Activated naive CD8-positive, alpha-beta T cell treated with anti-CD3 and anti-CD28 coated beads, Interleukin-2, amount 10 ng/mL, durations not matched to agents 7 days and 5 days (primary cell): ENCODE measurements at places on chromosomes 11 and 22. TPM values are rescaled to one million over a fixed set of nuclear protein-coding genes. Genes with fewer than 3 reads are reported as not detected.
A peak's percentile ranks its signal among the peaks of the same experiment; 100 is the strongest.

Gene ME3
- 1.2 TPM for total RNA-seq

Gene DLG2
- total RNA-seq = 2.6 TPM

Gene OR4A16
- total RNA-seq = not detected

Gene HBG2
- total RNA-seq = not detected

Gene DNAJB7
- total RNA-seq = not detected

Gene TENM4
- total RNA-seq = not detected

Gene METTL15
- total RNA-seq = 18.3 TPM

Gene ZNF214
- not detected for total RNA-seq

Gene MUC6
- total RNA-seq = not detected

DNA sequence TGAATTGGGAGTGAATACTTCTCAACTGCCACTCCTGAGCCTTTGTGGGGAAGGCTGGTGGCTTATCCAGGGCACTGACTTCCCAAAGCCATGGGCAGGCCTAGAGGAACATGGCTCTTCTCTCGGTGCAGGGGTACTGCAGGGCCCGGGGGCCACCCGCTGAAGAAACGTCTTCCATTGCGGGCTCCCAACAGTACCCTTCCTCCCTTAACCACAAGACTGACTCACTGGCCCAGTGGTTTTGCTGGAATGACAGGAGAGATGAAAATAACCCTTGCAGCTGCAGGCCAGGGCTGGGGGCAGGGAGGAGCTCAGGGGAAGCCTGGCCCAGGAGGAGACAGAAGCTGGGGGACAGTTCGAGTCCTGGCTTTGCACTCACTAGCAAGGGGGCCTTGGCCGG, 13.5 kb downstream of the TXN2 start:
- H3K4me3 ChIP-seq = no peak overlapping the region
- H3K4me1 ChIP-seq = peaks cover 16% of the 10 kb centered on the region
- no peaks in the 10 kb centered on the region for H3K27me3 ChIP-seq
- H3K27ac ChIP-seq = peak overlapping the region; percentile 25

- H3K4me1 ChIP-seq = no peaks in the 10 kb centered on the region
- no peaks in the 10 kb centered on the region for H3K36me3 ChIP-seq
- no peak overlapping the region for H3K27ac ChIP-seq
- DNase-seq = no peak
Observed at GRCh38 chr11:46229230-46229629, 48.2 kb upstream of the CREB3L1 start.

DNA sequence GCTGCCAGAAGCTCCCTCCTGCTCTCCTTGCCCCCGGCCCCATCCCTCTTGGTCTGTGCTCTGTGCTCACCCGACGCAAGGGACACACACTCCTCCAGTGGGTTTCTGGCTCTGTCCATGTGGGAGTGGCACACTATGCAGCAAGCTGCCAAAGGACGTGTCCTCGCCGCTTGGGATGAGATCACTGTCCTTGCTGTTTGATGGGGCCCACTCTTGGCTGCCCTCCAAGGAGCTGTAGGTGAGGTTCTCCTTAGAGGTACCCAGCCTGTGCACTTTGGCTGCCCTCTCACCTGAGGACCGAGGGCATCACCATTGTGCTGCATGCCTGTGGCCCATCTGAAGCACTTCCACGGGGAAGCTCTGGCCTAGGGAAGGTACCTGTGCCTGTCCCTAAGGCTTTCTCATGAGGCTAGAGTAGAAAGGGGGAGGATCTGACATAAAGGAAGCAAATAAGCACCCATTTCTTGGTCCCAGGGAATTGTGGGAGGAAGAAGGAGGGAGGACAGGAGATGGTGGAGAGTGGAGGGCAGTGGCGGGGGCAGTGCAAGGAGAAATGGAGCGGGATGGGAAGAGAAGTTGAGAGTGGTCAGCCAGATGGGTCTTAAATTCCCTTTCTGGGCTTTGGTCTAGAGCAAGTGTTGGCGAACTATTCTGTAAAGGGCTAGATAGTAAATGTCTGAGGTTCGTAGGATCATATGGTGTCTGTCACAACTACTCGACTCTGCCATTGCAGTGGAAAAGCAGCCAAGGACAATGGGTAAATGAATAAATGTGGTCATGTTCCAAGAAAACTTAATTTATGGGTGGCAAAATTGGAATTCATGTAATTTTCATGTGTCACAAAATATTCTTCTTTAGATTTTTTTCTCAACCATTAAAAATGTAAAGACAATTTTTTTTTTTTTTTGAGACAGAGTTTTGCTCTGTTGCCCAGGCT, 47.0 kb upstream of the AMPD3 start:
- no peak for DNase-seq
- no peak overlapping the region for H3K4me3 ChIP-seq
- peaks cover 14% of the 10 kb centered on the region for H3K4me1 ChIP-seq
- H3K36me3 ChIP-seq = no peaks in the 10 kb centered on the region

- peaks cover 25% of the 10 kb centered on the region for H3K36me3 ChIP-seq
- H3K27me3 ChIP-seq = no peaks in the 10 kb centered on the region
- H3K4me3 ChIP-seq = peak overlapping the region; percentile 70
- DNase-seq = no peak
Observed at GRCh38 chr22:49827271-49827852, 311 bp downstream of the BRD1 start.

DNA sequence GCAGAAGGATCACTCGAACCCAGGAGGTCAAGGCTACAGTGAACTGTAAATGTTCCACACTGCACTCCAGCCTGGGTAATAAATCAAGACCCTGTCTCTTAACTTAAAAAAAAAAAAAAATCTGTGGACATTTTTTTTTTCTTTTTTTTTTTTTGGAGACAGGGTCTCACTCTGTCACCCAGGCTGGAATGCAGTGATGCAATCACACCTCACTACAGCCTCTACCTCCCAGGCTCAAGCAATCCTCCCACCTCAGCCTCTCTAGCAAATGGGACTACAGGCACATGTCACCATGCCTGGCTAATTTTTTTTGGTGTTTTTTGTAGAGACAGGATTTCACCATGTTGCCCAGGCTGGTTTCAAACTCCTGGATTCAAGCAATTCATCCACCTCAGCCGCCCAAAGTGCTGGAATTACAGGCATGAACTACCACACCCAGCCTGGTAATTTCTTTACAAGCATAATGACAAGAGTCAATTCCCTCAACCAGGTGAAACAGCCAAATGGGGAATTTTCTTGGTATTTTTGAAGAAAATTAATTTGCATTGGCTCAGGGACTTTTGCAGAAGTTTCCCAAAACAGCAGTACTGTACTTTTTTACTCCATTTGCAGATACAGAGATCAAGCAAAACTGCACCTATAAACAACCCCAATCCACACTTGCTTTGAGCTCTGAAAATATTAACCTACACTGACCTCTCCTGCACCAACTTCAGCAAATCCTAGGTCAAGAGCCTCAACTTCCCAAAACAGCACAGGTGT, 44.0 kb downstream of the MRTFA start:
- H3K36me3 ChIP-seq = peaks cover 11% of the 10 kb centered on the region
- no peak for DNase-seq
- no peak overlapping the region for H3K4me3 ChIP-seq
- H3K27ac ChIP-seq = no peak overlapping the region

- H3K4me3 ChIP-seq = no peak overlapping the region
- H3K36me3 ChIP-seq = no peaks in the 10 kb centered on the region
- no peak overlapping the region for H3K27ac ChIP-seq
- no peak for DNase-seq
Observed at GRCh38 chr11:130776061-130776419, 140.2 kb downstream of the SNX19 start.

GRCh38 chr11:117664897-117665296, 132.1 kb downstream of the DSCAML1 start:
- DNase-seq = no peak
- H3K4me3 ChIP-seq = no peak overlapping the region
- H3K27me3 ChIP-seq = peaks cover 2% of the 10 kb centered on the region
- H3K4me1 ChIP-seq = peaks cover 3% of the 10 kb centered on the region
- H3K27ac ChIP-seq = no peak overlapping the region
- no peaks in the 10 kb centered on the region for H3K36me3 ChIP-seq

DNA sequence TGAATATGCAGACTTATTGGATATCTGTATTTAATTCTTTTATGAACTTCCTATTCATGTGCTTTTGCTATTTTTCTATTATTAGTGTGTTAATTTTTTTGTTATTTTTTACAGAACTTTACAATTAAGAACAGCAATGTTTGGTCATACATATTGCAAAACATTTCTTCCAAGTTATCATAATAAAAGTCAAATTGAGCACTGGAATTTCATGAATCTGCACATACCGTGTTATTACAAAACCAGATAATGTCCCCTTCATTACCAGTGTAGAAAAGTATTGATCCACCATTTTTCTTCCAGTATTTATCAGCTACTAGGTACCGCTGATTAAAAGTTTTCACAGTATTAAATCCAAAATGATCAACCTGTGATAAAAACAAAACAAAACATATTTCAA, 40.5 kb downstream of the PRCP start:
- no peak for DNase-seq
- no peaks in the 10 kb centered on the region for H3K27me3 ChIP-seq
- H3K4me1 ChIP-seq = peaks cover 2% of the 10 kb centered on the region

DNA sequence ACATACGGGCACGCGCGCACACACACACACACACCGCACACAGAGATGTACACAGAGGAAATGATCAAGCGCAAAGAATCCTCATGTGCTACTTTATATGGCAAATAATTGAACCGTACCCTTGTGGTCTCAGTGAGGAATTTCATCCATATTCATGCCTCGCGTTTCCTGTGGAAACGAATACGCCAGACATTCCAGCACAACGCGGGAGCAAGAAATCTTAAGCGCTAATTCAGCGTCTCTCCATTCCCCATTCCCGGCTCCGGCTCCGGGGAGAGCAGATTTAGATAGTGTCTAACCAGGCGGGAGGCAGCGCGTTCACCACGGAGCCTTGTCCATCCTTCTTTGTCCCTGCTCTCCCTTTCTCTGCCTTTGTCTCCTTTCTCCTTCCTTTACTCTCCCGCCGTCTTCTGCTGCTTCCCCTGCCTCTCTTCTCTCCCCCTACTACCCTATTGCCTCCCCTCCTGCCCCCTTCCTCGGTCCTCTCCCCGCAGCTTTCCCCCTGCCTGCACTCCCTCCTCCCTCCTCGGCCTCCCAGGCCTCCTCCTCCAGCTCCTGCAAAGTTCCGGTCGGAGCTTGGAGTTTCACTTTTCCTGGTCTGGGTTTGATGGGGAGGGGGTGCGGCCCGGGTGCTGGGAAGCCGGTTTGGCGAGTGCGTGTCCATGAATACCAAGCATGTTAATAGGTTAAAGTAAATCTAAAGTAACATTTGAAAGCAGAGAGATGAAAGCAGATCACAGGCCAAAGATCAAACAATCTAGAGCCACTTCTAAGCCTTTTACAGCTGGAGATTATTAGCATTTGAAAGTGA, 579.3 kb downstream of the BUD13 start:
- H3K27me3 ChIP-seq = peaks cover 19% of the 10 kb centered on the region
- H3K27ac ChIP-seq = no peak overlapping the region
- H3K36me3 ChIP-seq = no peaks in the 10 kb centered on the region

- no peak overlapping the region for H3K4me3 ChIP-seq
- no peak for DNase-seq
- peaks cover 3% of the 10 kb centered on the region for H3K4me1 ChIP-seq
- H3K36me3 ChIP-seq = peaks cover 13% of the 10 kb centered on the region
- no peaks in the 10 kb centered on the region for H3K27me3 ChIP-seq
Observed at GRCh38 chr22:29661336-29661735, 57.9 kb downstream of the NF2 start.

DNA sequence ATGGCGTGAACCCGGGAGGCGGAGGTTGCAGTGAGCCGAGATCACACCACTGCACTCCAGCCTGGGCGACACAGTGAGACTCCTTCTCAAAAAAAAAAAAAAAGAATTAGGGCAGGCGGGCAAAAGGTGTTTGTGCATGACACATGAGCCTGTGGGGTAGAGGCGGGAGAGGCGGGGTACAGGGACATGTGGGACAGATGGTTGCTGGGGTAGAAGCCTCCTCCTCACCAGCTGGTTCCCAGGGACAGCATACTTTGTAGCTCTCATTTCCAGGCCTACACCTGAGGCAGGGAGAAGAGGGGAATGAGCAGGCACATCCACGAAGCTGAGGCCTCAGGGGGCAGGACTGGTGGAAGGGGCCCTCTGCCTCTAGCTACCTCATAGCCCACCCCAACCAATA, 23.7 kb downstream of the YWHAH start:
- H3K4me3 ChIP-seq = no peak overlapping the region
- H3K36me3 ChIP-seq = no peaks in the 10 kb centered on the region
- H3K4me1 ChIP-seq = peaks cover 10% of the 10 kb centered on the region
- peaks cover 7% of the 10 kb centered on the region for H3K27me3 ChIP-seq
- DNase-seq = no peak

DNA sequence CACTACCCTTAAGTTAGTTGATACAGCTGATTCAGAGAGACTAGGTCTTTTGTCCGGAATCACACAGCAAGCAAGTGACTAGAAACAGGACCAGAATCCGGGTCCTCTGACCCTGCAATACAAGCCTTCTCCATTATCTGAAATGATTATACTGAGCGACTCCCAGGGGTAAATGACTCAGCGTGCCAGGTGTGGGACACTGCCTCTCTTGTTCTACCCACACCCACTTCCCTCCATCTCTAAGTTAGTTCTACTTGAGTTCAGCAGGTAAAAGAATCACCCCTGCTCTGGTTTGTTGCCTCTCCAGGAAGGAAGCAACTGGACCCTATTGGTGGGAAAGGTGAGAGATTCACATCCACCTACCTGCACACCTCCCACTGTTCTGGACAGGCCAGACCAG, 156.9 kb downstream of the DBX1 start:
- H3K27me3 ChIP-seq = peaks cover 14% of the 10 kb centered on the region
- DNase-seq = no peak
- H3K4me3 ChIP-seq = no peak overlapping the region
- no peaks in the 10 kb centered on the region for H3K36me3 ChIP-seq
- no peak overlapping the region for H3K27ac ChIP-seq

DNA sequence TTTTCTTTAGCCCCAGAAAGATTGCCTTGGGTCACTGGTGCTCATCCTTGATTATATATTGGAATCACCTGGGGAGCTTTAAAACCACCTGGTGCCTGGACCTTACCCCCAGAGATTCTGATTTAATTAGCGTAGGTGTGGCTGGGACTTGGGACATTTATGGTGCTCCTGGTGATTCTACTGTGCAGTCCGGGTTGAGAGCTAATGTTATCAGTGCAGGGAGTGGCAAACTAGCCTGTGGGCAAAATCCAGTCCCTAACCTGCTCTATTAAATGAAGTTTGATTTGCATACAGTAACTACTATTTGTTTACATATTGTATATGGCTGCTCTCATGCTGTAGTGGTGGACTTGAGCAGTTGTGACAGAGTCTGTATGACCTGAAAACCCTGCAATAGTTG, 134.0 kb upstream of the SORL1-AS1 start:
- H3K27ac ChIP-seq = no peak overlapping the region
- H3K4me1 ChIP-seq = peaks cover 28% of the 10 kb centered on the region
- no peak for DNase-seq
- peaks cover 22% of the 10 kb centered on the region for H3K36me3 ChIP-seq
- no peaks in the 10 kb centered on the region for H3K27me3 ChIP-seq
- no peak overlapping the region for H3K4me3 ChIP-seq

- no peak overlapping the region for H3K27ac ChIP-seq
- H3K36me3 ChIP-seq = no peaks in the 10 kb centered on the region
- DNase-seq = no peak
- peaks cover 4% of the 10 kb centered on the region for H3K4me1 ChIP-seq
- H3K4me3 ChIP-seq = no peak overlapping the region
- no peaks in the 10 kb centered on the region for H3K27me3 ChIP-seq
Observed at GRCh38 chr22:44309137-44309536, 3.6 kb downstream of the SHISAL1 start.

- no peaks in the 10 kb centered on the region for H3K36me3 ChIP-seq
- DNase-seq = peak; percentile 81
- peak overlapping the region; percentile 93 for H3K27ac ChIP-seq
- H3K4me3 ChIP-seq = peak overlapping the region; percentile 95
- no peaks in the 10 kb centered on the region for H3K27me3 ChIP-seq
Observed at GRCh38 chr11:130314184-130314749, 450 bp downstream of the ZBTB44 start.

GRCh38 chr11:30758012-30758411, 171.9 kb upstream of the MPPED2 start:
- H3K4me3 ChIP-seq = no peak overlapping the region
- no peaks in the 10 kb centered on the region for H3K4me1 ChIP-seq
- no peak for DNase-seq
- H3K27me3 ChIP-seq = peaks cover 3% of the 10 kb centered on the region
